Cerebellar nuclear complex (tissue), 1 donor: ENCODE measurements at places on chromosomes 1 and 21.

DNA sequence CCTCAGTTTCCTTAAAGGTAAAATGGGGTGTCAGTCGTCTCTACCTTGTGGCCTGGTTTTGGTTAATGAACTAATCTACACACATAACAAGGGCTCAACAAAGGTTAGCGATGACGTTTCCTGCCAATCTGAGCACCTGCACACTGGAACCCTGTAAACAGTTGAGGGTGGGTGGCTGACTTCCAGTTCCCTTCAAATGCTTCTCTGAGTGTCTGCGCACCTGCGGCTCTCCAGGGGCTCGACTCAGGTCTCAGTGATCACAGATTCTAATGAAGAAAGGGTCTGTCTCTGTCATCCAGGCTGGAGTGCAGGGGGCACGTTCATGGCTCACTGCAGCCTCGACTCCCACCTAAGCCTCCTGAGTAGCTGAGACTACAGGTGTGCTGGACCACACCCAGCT, 3.3 kb upstream of the AGPAT3 start:
- DNase-seq: no peak

DNA sequence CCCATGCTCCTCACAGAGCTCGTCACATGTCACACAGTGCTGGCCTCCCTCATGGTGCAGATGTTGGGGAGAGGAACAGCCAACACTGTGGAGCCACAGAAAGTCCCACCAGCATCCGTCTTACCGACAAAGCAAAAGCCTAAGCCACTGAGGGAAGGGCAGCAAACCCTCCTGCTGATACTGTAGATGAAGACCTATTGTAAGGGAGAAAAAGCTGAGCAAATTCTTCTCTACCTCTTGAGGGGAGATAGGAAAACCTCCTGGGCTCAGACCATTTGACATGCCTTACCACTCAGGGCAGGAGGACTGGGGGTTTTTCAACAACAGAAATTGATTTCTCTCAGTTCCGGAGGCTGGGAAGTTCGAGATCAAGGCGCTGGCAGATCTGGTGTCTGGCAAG, 95.9 kb downstream of the WDR64 start:
- DNase-seq: no peak

DNA sequence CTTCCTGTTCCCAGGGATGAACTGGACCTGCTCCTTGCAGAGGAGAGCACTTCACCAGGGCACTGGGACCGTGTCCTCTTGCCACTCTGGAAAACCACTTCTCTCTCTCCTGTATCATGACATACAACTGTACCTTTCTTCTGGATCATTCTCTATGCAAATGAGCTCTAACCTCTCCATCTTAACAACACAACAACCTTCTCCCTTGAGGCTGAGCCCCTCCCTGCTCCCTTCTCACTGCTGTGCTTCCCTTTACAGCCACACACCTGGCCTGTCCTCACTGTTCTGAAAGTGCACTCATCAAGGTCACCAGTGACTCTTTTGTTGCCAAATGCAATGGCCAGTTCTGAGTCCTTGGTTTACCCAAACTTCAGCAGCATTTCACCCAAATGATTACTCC, 54.5 kb upstream of the MRPS6 start:
- DNase-seq: no peak

DNA sequence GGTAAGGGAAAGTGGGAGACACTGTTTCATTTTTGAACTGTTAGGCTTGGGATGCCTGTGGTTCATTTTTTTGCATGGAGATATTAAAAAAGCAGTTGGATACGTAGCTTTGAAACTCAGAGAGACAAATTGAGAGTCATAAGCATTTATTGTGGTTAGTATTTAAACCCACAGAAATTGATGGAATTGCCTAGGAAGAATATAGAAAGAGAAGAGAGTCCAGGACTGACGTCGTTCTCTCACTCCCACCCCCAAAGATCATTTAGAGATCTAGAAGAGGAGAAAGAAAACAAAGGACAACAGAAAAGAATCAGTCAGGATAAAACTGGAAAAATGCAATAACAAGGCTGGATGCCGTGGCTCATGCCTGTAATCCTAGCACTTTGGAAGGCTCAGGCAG, 73.2 kb upstream of the BMP8A start:
- no peak for DNase-seq

GRCh38 chr1:182035097-182035770, 26.3 kb downstream of the ZNF648 start:
- no peak for DNase-seq

DNA sequence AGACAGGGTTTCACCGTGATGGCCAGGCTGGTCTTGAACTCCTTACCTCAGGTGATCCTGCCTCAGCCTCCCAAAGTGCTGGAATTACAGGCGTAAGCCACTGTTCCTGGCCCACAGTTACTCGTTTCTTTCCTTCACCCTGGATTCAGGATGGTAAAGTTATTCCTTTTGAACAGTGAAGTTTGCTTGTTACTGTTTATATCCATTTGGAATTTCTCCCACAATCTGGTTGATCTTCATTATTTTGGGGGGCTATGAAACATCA, 43.0 kb downstream of the WDR4 start:
- DNase-seq: no peak

DNA sequence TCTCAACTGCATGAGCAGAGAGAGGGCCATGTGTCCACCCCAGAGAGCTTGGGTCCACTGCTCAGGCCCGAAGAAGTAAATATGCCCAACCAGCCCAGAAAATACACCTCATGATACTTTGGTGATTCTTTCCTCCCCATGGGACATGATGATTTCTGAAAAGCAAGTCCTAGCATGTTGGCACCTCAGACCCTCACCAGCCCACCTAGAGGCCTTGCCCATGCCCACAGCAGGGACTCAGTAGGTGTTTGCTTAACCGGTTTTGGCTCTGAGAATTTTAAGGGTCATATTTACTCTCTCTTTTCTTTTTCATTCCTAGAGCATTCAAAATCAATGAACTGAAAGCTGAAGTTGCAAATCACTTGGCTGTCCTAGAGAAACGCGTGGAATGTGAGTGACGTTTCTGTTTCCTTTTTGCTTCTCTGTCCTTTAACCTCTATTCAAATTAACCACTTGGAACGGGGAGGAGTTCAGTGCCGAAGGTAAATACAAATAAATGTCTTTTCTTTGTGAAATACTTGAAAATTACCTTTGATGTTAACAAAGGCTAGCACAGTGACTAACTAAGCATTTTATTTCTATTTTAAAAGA, 79.7 kb downstream of the PDE9A start:
- DNase-seq: no peak

- no peak for DNase-seq
Measured at GRCh38 chr1:9688599-9688998, 37.1 kb downstream of the PIK3CD start.

DNA sequence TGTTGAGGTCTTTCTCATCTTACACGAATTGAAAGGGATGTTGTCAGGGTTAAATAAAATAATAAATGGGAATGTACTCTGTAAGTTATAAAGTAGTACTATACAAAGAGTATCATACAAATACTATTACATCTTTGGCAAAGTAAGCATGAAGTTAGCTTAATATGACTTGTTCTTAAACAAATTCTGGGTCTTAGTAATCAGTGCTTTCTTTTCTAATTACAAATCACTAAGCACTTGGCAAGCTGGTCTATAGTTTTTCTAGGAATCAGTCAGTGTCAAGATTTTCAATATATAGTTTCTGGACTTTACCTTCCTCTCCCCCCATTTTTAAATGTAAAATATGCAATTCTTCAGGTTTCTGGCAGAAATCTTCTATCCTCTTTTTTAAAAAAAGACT, 6.9 kb downstream of the LYST start:
- no peak for DNase-seq
